ENCODE measurements at places on chromosomes 13 and 19. TPM values are rescaled to one million over a fixed set of nuclear protein-coding genes. Genes with fewer than 3 reads are reported as not detected.

CERS1 gene
- 20.9 TPM for total RNA-seq

IFI30 gene
- total RNA-seq: not detected

NLRP9 gene
- not detected for total RNA-seq

ZNF490 gene
- total RNA-seq: 15.1 TPM

IL12RB1 gene
- total RNA-seq: not detected

GRCh38 chr19:16911046-16911445 is 22.2 kb downstream of the F2RL3 start:
- H3K4me1 ChIP-seq: no peaks in the 10 kb centered on the region
- no peak for DNase-seq
- H3K27ac ChIP-seq: no peak overlapping the region
- H3K36me3 ChIP-seq: peaks cover 31% of the 10 kb centered on the region
- no peak overlapping the region for H3K4me3 ChIP-seq
- H3K27me3 ChIP-seq: no peaks in the 10 kb centered on the region

DNA sequence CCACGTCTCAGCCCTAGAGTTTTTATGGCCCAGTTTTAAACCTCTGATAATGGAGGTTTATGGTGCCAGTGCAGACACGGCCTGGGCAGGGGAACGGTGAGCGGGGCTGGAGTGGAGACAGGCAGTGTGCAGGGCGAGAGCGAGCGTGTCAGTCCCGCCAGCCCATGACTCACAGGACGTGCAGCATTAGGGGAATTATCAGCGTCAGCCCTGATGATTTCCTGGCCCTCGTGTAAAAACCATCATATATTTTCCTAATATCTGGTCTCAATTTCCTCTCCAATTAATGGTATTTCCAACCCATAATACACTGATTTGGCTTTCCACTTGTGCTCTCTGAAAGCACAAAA is 104.6 kb upstream of the VSTM2B start:
- DNase-seq: no peak
- no peak overlapping the region for H3K27ac ChIP-seq
- no peak overlapping the region for H3K4me3 ChIP-seq
- H3K36me3 ChIP-seq: no peaks in the 10 kb centered on the region
- peaks cover 19% of the 10 kb centered on the region for H3K27me3 ChIP-seq

DNA sequence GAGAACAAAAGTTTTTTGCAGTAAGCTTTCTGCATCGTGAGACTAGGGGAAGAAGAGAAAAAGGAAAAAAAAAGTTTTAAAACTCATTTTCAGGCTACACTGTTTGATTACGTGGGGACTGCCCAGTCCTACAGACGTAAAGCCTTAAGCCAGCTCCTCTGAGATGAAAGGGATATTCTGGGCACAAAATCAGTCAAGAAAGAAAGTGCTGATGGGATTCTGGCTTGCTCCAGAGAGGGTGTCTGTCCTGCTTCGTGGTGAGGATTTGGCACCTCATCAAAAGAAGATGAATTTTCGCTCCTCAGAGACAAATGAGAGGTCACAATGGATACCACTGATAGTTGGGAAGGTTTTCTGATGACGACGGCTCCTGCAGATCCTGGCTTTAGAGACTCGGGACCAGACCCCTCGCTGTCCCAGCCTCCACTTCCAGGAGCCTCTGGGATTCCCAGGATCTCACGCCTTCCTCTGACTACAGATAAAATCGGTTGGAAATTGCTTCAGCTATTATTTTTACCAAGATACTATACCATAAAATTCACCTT is 9.7 kb downstream of the TEX29 start:
- no peak overlapping the region for H3K27ac ChIP-seq
- DNase-seq: no peak
- H3K36me3 ChIP-seq: peaks cover 2% of the 10 kb centered on the region
- no peaks in the 10 kb centered on the region for H3K27me3 ChIP-seq
- H3K4me3 ChIP-seq: no peak overlapping the region
- H3K4me1 ChIP-seq: no peaks in the 10 kb centered on the region

DNA sequence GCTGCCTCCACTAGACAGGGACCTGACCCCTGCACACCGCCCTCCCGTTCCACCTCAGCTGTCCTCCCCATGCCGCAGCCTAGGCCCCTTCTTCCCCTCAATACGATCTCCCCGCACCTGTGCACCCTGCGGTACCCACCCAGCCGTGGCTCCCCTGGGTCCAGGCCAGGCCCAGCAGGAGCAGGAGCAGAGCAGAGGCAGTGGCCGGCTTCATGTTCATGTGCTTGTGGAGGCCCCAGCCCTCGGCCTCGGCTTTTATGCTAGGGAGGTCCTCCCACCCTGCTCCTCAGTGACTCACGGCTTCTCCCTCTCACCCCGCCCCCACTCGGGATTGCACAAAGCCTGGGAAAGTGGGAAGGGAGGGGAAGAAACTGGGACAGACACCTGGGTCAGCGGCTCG is 11.4 kb upstream of the KRTDAP start:
- no peaks in the 10 kb centered on the region for H3K4me1 ChIP-seq
- H3K27ac ChIP-seq: no peak overlapping the region
- H3K27me3 ChIP-seq: no peaks in the 10 kb centered on the region
- DNase-seq: no peak
- H3K36me3 ChIP-seq: peaks cover 31% of the 10 kb centered on the region

DNA sequence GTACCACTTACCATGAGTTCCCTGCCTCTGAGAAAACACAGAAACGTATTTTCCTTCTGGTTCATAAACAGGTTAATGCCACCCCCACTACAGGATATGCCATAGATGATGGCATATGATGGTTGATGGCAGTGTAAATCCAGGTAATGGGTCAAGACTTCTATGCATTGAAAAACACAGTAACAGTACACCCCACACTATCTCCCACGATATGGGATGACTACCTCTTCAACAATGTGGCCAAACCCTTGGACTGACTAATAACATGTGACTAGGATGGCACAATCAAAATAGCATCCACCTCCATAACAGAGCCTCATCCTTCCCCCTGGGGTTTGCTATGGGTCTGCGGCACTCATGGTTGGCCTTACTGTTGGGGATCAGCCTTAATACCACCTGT is 22.0 kb downstream of the ZNF235 start:
- no peaks in the 10 kb centered on the region for H3K4me1 ChIP-seq
- H3K27me3 ChIP-seq: no peaks in the 10 kb centered on the region

DNA sequence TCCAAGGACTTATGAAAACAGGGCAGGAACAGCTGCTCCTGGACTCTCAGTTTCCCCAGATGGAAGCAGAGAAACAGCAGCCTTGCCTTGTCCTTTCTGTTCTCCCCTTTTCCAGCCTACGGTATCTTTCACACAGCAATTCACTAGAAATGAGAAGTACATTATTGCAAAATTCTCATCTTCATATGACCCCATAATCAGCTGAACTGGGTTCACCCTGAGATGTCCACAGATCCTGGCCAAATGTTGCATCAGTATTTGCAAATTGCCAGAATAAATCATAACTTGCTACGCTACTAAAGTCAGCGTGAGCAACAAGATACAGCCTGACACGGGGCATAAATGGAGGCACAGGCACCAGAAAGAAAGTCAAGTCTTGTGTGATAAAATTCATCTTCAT is 16.1 kb downstream of the VSTM1 start:
- no peak overlapping the region for H3K27ac ChIP-seq
- no peak overlapping the region for H3K4me3 ChIP-seq
- H3K27me3 ChIP-seq: peaks cover 48% of the 10 kb centered on the region
- H3K36me3 ChIP-seq: no peaks in the 10 kb centered on the region
- DNase-seq: no peak

GRCh38 chr13:32905864-32906180 is 110.4 kb upstream of the KL start:
- H3K27me3 ChIP-seq: no peaks in the 10 kb centered on the region
- no peak overlapping the region for H3K4me3 ChIP-seq
- H3K27ac ChIP-seq: no peak overlapping the region

- H3K4me1 ChIP-seq: peaks cover 5% of the 10 kb centered on the region
- no peak overlapping the region for H3K27ac ChIP-seq
- DNase-seq: no peak
- peaks cover 1% of the 10 kb centered on the region for H3K36me3 ChIP-seq
These were observed 21.0 kb downstream of the GRIK5 start for GRCh38 chr19:42048992-42049391.

Measured in progenitor cell of endocrine pancreas (in vitro differentiated cells).